Jurkat, Clone E6-1 (cell line): ENCODE measurements at places on chromosomes 5 and 9.

- DNase-seq: no peak
Observed at GRCh38 chr9:123453831-123454321, 97.9 kb downstream of the CRB2 start.

GRCh38 chr5:139473105-139473504 lies 2.3 kb downstream of the SMIM33 start:
- DNase-seq: no peak

DNA sequence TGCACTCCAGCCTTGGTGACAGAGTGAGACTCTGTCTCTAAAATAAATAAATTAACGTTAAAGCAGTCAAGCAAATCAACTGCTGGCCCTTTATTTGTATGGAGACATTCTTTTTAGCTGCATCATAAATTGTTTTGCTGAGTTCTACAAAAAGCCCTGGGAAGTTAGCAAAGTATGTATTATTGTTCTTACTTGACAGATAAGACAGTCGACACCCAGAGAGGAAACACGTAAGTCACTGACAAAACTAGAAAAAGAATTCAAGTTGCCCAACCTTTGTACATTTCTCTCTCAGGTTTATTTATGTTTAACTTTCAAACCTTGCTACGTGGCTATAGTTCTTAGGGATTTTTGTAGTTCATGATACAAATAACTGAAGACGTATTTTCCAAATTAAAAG lies 40.4 kb upstream of the MACIR start:
- DNase-seq: no peak

- DNase-seq: no peak
Observed at GRCh38 chr5:55609413-55609812, 74.6 kb upstream of the PLPP1 start.

GRCh38 chr9:125646217-125646616 lies 60.8 kb downstream of the MAPKAP1 start:
- DNase-seq: no peak

DNA sequence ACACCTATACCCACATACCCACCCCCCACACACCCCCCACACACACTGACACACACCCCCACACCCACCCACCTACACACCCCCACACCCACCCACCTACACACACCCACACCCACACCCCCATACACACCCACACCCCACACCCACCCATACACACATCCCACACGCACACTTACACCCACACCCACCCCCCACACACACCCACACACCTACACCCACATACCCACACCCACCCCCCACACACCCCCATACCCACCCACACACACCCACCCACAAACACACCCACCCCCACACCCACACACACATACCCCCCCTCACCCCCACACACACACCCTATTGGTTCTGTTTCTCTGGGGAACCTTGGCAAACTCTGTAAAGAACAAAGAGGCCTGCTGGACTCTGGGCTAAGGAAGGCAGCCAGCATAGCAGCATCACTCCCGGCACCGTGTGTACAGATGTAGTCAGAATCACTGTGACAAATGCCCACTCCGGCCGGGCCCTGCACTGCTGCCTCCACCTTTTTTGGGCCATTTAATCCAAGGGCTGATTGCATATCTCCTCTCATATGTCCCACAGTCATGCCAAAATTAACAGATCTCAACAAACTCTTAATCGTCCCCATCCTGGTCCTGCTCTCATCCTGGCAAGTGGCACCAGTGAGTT lies 42.3 kb downstream of the COL23A1 start:
- DNase-seq: no peak

DNA sequence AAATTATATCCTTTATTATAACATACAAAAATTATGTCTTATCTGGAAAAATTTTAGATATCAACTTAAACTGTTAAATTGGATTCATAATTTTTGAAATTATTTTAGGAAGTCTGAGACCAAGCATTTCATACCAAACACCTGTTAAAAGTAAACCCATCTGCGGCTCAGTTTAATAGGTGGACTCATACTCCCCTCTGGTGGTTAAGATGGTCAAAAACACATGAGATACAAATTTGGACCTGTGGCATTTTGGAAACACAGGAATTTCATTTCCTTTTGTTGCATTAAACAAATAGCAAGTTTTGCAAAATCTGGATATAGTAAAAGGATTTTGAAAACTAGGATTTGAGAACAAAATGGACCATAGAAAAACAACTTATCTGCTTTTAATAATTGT lies 53.7 kb downstream of the RGMB start:
- DNase-seq: peak; percentile 41

GRCh38 chr5:135151256-135151655 lies 117.2 kb upstream of the PITX1 start:
- no peak for DNase-seq

- no peak for DNase-seq
Observed at GRCh38 chr5:98721231-98721928, 52.1 kb upstream of the RGMB start.

DNA sequence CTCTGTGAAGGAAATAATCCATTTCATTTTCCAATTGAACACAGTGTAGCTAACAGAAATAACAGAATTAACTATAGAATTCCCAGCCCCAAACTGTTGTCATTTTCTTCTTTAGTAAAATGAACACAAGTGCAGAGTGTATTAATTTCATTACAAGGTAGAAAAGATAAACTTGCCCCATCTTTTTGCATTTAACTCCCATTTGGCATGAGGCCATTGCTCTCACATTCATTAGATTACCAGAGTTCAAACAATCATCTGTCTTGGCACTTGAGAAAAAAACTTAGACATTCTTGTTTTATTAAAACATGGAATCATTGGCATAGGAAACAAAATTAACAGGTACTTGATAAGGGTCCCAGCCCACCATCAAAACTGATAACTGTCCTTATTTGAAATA lies 821.5 kb upstream of the C9orf72 start:
- DNase-seq: no peak

DNA sequence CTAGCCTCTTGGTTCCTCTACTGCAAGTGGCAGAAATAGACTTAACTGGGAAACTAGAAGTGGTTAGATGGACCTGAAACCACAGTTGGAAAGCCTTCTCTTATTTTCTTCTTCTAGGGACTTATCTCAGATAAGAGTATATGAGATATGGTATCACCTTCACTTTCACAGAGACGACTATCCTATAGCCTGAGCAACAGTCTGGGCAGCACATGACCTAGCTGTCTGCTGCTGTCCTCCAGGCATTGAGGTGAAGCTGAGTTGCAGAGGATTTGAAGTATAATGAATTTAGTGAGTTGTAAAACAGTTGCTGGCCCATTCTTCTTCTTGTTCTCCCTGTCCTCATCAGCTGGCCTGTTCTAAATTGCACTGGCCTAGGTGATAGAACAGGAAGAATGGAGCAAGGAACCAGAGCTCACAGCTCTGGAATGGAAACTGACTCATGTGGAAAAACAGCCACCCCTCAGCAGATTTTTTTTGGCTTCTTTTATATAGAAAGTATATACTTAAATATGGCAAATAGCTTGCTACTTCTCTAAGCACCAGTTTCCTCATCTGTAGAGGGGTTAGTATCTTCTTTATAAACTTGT lies 27.8 kb downstream of the RECK start:
- no peak for DNase-seq
